Upper lobe of right lung (tissue), 1 donor: ENCODE measurements at places on chromosomes 2 and 18.

DNA sequence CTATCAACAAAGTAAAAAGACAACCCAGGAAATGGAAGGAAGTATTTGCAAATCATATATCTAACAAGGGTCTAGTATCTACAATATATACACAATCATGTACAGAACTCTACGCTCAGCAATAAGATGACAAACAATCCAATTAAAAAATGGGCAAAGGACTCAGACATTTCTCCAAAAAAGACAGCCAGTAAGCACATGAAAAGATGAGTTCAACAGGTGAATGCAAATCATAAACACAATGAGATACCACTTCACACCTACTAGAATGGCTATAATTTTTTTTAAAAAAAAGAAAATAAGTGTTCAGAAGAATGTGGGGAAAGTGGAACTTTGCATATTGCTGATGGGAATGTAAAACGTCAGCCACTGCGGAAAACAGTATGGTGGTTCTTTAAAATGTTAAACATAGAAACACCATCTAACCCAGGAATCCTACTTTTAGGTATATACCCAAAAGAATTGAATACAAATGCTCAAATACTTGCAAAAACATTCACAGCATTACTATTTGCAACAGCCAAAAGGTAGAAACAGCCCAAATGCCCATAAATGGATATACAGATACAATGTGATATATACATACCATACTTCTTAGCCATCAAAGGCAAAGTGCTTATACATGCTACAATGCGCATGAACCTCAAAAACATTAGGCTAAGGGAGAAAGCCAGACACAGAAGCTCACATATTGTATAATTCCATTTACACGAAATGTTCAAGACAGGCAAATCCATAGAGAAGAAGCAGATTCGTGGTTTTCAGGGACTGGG lies 121.2 kb downstream of the CABYR start:
- DNase-seq, result no peak

GRCh38 chr2:182379241-182379640 lies 47.6 kb downstream of the PDE1A start:
- no peak for DNase-seq

DNA sequence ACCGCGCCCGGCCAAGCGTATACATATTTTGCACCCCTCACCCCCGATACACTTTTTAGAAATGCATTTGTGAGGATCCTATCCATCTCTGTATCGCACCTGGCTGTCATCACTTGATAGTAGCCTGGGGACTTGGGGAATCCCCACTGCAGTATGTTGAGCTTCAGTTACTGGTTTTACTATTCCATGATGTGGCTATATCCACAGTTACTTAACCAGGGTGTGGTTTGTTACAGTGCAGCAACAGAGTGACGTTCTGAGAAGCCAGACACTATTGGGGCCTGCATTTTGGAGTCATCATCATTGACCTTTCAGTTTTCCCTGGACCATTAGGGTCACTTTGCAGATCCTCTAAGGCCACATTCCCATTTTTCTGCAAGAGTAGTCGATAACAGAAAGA lies 212.7 kb downstream of the AGAP1 start:
- no peak for DNase-seq

DNA sequence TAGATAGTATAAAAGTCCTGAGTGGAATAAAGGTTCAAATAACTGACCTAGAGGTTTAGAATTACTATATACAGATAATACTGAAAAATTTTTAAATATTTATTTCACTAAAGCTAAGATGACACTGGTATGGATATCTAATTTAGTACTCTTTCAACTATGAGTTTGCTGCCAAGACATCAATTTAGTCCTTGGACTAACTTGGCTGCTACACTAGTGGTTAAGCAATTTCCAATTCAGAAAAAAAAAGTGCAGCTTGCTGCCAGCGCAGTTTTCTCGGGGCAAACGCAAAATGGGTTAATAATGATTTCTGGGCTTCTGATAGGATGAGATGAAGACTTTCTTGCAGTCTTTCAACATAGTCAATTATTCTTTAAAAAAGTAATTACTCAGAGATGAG lies 10.8 kb downstream of the BUB1 start:
- DNase-seq, result no peak

DNA sequence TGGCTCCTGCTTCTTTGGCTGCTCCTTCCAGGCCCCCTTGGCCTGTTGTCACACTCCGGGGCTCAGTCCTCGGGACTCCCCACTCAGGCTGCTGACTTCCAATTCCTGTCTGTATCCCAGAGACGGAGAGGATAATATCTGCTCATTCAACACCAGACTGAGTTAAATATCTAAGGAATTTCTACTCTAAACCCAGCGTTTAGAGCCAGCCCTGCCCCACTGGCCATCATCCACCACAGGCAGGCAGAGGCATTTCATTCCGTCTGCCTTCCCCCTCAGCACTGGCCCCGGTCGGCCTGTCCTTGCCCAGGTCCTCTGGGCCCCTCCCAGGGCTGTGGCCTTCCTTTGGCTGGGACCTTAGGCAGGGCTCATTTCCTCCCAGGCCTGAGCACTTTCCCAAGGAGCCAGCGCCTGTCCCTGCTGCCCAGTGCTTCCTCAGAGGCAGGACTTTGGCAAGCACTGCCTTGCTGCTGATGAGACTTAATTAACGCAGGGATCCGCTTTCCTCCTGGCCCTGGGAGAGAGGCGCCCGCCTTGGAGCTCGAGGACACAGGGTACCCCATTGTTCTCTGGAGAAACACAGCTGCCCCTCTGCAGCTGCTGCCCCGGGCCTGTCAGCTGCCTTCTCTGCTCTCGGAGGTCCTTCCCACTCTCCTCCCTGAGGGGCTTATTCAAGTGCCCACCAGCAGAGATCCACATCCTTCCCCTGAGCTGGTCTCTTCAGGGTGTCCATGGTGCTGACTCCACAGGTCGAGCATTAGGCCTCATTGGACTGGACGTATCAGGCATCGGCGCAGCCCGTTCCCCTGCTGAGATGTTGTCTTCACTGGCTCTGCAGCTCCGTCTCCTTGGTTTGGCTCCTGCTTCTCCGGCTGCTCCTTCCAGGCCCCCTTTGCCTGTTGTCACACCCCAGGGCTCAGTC lies 42.8 kb downstream of the ATOH8 start:
- DNase-seq, result peak; percentile 72

- DNase-seq, result no peak
These were observed 710.3 kb upstream of the SOX11 start for GRCh38 chr2:4981802-4982409.

DNA sequence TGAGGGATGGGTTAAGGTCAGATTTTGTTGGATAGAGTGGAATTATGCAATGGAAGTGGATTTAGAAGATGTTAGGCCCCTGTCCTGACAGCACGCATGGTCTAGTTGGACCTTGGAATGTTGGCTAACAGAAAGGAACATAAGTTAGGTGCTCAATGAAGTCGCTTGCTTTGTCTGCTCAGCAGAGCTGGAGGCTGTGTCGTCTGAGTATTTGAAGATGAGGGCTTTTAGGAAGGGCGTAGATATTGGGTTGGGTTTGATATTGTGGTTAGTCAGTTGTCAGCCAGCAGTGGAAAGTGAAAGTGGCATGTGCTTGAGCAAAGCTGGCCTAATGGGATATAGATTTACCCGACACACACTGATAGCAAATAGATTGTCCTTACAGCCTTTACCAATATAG lies 239.3 kb downstream of the PRKCE start:
- no peak for DNase-seq

DNA sequence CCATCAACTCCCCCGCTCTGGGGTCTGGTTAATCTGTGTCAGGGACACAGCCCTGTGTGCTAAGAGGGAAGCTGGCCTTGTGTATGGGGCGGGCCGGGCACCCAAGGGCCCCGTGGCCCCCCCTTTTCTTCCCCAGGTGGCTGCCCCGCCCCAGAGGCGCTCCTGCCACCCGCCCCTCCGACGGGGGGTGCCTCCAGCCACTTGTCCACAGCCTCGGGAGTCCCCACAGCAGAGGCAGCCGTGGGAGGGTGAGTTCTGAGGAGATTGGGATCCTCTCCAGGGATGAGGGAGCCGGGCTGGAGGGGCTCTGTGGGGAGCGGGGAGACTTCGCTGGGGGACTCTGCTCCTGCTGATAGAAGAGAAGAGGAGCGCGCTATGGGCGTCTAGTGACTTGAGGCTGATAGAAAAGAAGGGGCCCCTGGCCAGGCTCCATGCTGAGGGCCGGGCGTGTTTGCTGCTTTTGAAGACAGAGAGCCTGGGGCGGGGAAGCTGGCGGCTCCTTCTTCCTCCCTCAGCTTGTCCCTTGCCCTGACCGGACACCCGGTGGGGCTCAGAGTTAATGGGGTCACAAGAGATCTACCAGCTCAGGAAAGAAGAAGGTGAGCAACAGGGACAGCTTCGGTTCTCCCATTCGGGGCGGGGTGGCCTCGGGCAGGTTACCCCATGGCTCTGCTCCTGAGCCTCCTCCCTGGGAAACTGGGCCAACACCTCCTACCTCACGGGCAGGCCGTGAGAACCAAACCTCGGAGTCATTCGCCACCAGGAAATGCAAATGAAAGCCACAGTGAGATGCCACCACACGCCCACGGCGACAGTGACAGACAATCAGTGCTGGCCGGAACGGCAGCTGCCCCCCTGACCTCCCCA lies 89.4 kb upstream of the TAF1B start:
- DNase-seq, result peak; percentile 66

GRCh38 chr2:224272237-224272910 lies 129.5 kb downstream of the FAM124B start:
- no peak for DNase-seq

GRCh38 chr18:55833543-55833942 lies 245.6 kb upstream of the TCF4 start:
- DNase-seq, result no peak

DNA sequence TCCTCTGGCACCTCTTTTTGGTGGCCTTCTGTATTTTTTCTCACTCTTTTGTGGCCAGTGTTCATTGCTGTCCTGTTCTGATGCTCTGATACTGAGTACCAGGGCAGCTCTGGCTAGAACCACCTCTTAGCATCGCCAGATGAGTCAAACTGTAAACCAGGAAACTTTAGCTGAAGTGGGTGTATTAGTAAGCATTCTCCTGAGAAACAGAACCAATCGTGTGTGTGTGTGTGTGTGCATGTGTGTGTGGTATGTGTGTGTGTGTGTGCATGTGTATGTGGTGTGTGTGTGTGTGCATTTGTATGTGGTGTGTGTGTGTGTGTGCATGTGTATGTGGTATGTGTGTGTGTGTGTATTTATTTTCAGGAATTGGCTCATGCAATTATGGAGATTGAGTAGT lies 166.3 kb upstream of the SKOR2 start:
- DNase-seq, result no peak

GRCh38 chr18:13392899-13393298 lies 174.3 kb downstream of the LDLRAD4 start:
- DNase-seq, result no peak

DNA sequence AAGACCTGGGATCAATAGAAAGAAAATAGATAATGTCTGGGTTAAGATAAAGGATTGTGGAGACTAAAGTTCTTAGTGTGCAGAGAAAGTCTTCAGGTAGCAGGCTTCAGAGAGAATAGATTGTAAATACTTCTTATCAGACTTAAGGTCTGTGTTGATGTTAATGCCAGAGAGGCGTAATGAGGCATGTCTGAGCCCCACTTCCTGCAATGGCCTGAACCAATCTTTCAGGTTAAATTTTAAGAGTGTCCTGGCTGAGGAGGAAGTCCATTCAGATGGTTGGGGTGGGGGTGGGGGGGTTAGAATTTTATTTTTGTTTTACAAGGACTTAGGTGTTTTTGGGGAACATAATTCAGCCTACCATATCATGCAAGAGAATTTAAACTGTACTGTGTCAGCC lies 129.5 kb downstream of the EVA1A start:
- DNase-seq, result no peak

GRCh38 chr18:46211816-46212215 lies 107.6 kb downstream of the HAUS1 start:
- no peak for DNase-seq

DNA sequence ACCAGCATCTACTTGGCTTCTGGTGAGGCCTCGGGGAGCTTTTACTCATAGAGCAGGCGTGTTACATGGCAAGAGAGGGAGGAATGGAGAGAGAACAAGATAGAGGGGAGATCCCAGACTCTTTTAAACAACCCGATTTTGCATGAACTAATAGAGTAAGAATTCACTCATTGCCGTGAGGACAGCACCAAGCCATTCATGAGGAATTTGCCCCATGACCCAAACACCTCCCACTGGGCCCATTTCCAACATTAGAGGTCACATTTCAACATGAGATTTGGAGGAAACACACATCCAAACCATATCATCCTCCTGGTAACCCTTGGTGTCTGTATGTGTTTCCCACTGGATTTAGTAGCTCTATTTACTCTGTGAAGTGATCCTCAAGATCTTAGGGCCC lies 249.9 kb upstream of the SP5 start:
- no peak for DNase-seq

DNA sequence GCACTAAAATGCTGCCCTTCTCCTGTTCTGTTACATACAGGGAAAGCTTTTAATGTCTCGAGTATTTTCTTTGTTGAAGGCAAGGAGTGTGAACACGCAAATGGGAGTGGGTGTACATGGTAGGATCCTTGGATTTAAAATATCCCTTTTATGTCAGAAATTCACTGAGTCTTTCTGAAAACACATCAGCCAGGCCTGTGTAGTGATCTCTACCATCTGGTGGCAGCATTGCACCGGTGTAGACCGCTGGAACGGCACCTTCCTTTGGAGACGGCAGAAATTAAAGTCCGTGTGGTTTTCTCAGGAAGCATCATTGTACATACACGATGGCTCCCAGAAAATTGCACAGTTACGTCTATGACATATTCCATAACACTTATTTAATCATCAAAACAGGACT lies 515.8 kb downstream of the GALR1 start:
- DNase-seq, result no peak

- DNase-seq, result no peak
These were observed 18.6 kb downstream of the MBOAT2 start for GRCh38 chr2:8984855-8985254.

- DNase-seq, result no peak
These were observed 748.0 kb downstream of the DPP10 start for GRCh38 chr2:115190459-115190858.

- DNase-seq, result no peak
These were observed 58.0 kb upstream of the EML6 start for GRCh38 chr2:54665436-54665856.

DNA sequence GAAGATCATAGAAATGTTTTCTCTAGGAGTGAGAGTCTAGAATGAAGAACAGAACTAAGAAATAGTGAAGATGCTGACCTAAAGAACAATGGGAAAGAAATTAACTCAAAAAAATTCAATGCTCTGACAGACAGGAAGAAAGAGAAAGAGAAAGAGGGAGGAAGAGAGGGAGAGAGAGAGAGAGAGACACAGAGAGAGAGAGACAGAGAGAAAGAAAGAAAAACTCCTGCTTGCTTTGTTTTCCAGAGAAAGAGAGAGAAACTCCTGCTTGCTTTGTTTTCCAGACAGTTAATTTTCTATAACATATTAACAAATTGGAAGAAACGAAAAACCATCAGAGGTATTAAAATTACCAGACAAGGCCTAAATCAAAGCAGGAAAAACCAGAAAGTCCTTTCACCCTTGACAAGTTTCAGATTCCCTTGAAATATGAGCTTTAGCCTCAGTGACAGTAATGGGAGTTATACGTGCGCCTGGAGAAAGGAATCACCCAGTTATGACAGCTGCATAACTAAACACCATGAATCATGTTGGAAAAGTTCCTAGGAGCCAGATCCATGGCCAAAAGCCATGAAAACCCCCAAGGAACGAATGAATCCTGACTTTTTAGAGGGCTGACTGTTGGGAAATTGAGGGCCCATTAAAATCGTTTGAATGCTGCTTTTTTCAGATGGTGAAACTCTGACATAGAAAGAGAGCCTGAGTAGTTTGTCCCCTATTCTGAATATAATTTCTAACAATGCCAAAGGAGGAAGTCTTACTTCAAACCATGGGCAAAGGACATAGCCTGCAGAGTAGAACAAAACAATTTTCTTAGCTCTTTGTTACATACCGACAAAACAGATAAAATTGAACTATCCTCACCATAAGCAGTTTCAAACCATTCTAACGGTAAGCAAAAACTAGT lies 228.6 kb upstream of the CHST9 start:
- DNase-seq, result no peak
